ENCODE measurements at places on chromosomes 7 and 10.

GRCh38 chr10:51770709-51771108, 71.3 kb upstream of the CSTF2T start:
- peak; percentile 66 for DNase-seq

- peak; percentile 97 for DNase-seq
Observed at GRCh38 chr10:78925800-78926319, 142.9 kb upstream of the ZMIZ1 start.

GRCh38 chr10:31353574-31353973, 34.6 kb downstream of the ZEB1 start:
- peak; percentile 70 for DNase-seq

DNA sequence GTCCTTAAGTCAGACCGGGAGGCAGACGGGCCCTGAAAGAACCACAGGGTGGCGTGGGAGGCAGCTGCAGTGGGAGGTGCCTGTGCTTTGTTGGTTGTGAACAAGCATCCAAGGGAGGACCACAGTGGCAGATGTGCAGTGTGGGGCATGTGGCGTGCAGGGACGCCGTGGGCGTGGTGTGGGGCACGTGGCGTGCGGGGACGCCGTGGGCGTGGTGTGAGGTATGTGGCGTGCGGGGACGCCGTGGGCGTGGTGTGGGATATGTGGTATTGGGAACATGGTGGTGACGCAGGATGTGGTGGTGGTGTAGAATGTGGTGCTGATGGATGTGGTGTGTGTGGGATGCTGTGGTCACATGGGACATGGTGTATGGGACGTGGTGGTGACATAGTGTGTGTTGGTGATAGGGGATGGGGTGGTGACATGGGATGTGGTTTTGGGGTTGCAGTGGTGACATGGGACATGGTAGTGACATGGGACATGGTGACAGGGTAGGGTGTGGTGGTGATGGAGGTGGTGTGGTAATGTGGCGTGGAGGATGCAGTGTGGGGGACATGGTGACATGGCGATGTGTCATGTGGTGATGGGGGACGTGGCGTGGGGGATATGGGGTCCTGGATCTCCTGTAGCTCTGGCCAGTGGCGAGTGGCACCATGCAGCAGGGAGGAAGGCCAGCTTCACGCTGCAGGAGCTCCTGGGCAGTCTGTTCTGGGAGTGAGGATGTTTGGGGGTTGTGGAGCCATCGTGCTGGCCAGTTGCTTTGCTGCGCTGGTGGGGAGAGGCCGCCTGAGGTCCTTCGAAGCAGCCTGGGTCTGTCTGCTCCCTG, 78.8 kb downstream of the INPP5A start:
- DNase-seq: no peak

GRCh38 chr10:105538874-105539273, 897.8 kb downstream of the SORCS3 start:
- DNase-seq: no peak

DNA sequence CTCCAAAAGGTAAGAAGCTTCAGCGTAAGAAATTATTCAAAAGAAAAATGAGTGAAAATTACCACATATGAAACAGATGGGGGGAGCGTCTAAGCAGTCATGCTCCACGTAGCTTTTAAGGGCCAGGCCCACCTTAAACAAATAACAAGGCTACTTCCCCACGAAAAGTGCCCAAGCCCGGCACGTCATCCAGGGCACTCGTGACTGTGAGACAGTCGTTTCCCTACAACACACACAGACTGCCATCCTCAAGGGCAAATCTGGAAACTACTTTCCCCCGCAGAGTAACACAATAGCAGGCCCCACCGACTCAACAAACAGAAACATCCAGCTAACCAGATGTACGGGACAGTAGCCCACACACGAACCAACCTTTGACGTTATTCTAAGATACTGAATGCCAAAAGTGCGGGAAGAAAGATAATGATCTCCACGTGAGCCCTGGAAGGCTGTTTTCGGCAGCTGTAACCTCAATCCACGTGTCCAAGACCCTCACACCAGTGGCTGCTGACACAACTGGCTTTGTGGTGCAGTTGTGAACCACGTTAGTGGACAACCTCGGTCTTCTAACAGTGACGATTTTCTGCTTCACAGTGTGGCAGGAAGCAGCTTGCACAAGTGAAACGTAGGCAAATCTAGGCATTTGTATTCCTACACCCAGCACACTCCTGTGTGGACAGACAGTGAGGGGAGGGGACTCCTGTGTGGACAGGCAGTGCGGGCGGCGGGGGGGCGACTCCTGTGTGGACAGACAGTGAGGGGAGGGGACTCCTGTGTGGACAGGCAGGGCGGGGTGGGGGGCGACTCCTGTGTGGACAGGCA, 251.7 kb downstream of the ZMYND11 start:
- DNase-seq: no peak

DNA sequence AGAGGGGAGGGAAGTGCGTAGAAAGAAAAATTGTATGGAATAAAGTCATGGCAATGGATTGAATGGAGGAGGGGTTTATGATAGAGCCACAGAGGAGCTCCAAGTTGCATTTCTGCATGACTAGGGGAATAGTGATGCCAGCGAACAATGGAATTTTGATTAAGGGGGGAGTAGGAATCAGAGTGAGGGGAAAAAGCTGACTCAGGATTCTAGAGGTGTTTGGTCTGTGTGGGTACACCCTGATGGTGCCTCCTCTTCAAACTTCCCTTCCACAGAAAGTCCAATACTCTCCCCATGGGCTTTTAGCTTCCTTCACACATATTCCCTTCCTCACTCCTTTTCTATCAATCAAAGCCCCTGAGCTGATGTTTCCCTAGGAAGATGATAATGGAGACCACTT, 1.8 kb upstream of the KEL start:
- no peak for DNase-seq

DNA sequence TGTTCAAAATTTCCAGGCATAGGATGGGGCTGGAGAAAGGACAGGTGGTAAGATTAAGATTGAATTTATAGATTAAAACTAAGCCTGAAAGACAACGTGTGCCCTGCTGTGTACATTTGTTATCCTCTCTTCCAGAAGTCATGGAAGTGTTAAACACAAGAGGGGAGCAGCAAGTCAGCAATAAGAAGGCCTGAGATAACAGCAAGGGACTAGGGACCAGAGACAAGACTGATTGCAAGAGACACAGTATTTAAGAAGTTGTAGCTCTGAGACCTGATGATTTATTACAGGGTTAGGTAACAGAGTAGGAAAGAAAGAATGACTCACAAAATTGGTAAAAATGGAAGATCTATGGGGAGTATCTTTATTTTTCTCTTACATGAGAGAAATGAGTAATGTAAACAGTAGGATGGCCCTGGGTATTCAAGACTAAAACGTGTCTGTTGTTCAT, 55.7 kb upstream of the COL1A2 start:
- peak; percentile 85 for DNase-seq

DNA sequence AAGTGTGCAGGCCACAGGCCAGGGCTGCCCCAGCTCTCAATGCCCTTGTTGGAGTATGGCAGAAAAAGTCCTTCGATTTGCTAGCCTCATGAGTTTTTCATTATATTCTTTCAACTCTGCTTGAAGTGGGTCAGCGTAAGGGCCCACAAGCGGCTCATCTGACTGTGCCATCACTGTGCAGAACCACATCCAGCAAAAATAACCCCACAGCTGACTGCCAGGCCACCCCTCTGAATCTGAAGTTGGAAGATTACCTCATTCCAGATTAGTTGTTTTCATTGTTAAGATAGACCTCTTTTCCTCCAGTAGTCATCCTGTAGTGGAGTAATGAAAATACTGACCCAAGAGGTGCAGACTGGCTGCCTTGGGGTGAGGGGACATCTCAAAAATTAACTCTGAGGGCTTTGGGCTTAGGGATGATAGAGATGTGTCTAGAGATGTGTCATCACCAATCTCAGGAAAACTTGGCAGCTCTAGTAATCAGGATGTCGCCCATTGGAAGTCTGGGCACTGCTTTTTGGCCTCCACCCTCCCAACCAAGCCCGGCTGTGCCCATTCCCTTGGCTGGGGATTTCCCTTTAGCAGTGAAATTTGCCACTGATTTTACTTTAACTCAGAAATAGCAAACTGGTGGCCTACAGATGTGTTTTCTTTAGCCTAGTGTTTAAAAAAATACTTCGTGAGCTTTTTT, 164.3 kb downstream of the LCOR start:
- no peak for DNase-seq

GRCh38 chr7:94067047-94067446, 62.9 kb upstream of the BET1 start:
- DNase-seq: no peak
